Activated CD4-positive, alpha-beta memory T cell treated with anti-CD3 and anti-CD28 coated beads, Interleukin-2, amount 10 ng/mL, durations not matched to agents 7 days and 5 days (primary cell): ENCODE measurements at places on chromosomes 6 and 20.
A peak's percentile ranks its signal among the peaks of the same experiment; 100 is the strongest.

GRCh38 chr6:31655349-31656237 lies at the start of gene APOM:
Gene APOM, plus strand, starts transcription at chr6:31655894. Its CDS starts 73 bp downstream, at chr6:31655967.
- no peak for DNase-seq

DNA sequence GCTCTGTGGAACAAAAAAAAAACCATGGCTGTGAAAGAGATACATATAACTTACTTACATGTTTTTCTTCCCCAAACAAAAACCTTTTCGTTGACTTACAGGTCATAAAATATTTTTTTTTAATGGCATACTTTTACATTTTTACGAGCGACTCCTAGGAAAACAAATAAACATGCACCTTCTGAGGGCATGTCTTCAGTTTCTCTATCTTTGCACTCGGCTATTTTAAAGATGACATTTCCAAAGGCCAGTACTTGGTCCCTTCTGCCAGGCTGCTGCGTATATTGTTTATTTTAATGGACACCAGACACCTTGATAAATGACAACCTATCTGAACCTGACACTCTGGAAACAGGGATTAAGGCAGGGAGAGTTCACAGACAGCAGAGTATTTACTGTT lies 49.4 kb downstream of the PIGU start:
- DNase-seq: no peak

- no peak for DNase-seq
Observed at GRCh38 chr6:127918506-127919427, 17.9 kb upstream of the THEMIS start.

GRCh38 chr6:72783666-72784065 lies 161.8 kb downstream of the KCNQ5 start:
- no peak for DNase-seq

DNA sequence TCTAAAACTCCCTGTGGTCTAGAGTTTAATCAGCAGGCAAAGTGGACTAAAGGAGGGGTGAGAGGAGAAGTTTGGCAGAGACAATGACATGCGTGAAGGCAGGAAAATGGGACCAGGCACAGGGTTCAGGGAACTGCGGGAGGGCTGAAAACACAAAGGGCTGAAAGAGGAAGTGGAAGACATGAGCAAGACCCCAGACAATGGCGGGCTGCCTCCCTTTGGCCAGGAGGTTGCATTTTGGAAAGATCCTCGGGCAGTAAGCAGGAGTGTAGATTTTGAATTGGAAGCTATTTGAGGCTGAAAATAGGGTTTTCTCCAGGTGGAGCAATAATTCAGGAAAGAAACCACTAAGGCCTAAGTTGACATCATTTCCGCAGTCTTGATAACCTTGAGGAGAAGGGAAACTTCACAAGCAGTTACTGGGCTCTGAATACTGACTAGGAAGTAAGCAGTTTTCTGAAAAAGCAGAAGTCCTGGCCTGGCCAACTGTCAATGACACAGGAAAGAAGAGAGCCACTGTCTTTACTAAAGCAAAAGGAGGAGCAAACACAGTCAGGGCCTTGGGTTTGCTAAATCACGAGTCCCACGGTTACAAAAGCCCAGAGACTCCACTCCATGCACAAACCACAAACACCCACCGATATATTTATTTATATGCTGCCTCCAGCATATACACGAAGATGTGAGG lies 3.4 kb downstream of the LY86 start:
- no peak for DNase-seq

GRCh38 chr20:50077818-50078601 lies 34.9 kb downstream of the UBE2V1 start:
- no peak for DNase-seq

DNA sequence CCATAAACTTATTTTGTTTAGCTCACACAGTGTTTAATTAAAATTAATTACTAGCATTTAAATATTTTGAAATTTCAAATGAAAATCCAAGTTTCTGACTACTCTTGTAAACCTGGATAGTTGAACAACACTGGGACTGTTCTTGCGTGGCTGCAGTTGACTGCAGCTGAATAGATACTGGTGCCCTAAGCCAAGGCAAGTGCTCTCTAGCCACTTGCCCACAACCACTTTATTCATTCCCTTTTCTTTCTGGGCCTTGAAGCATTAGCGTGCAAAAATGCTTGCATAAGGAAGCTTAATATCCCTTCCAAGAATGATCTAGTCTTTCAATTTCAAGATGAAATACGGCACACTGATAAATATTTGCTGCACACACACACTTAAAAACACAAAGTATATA lies 676.0 kb upstream of the MARCKS start:
- no peak for DNase-seq

GRCh38 chr6:169174516-169175359 lies 78.9 kb downstream of the THBS2 start:
- DNase-seq: no peak

DNA sequence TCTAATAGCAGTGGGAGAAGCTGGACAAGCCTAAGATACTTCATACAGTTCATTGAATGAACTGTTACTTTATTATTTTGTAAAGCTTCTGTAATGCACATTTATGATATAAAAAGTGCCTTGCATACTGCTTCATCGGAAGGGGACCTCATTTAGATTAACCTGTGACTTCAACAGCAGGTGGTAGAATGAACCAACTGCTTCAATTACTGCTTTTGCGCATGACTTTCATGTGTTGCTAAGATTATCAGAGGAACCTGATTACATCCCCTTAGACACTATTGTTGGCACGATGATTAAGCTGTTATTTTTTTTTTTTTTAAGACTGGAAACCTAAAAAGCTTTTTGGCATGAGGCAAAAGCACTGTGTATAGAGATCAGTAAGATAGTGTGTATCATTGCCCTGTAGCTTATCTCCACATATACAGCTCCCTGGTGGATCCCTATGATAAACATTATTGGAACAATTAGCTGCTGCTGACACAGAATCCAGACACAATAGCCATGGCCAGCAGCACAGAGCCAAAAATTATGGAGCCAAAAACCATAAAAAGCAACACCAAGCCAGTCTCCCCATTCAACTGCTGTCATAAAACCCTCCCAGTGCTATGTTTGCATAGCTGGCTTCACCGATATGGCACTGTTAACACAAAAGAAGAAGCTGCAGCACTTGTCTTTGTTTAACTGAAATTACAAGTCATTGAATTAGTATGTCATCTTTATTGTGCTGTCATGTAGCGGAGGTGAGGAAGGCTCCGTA lies 731.6 kb upstream of the MMS22L start:
- DNase-seq: no peak

- peak; percentile 44 for DNase-seq
Observed at GRCh38 chr6:33277663-33278391, 904 bp downstream of the B3GALT4 start.

DNA sequence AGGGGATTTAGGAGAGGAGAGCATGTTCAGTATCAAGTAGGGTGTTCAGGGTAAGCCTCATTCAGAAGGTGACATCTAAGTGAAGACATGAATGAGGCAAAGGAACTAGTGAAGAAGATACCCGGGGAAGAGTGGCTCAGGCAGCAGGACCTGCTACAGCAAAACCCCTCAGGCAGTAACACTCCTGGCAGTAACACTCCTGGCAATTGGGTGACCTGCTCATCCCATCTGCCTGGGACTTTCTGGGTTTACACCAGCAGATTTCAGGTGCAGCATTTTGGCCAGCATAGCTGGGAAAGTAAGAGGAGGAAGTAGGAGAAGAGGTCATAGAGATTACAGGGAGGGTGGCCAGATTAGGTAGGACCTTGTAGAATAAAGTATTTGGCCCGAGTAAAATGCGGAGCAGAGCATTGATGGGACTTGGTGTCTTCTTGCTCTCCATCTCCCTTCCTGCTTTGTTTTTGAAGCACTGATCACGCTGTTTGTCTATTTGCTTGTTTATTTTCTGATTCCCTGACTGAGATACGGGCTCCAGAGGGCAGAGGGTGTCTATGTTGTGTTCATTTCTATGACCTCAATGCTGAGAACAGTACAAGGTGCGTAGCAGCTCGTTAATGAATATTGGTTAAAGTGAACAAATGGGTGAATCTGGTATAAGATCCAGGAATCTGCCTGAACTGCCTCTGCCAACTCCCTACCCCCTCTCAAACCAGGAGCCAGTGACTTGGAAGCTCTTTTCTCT lies 88.3 kb downstream of the IYD start:
- no peak for DNase-seq

DNA sequence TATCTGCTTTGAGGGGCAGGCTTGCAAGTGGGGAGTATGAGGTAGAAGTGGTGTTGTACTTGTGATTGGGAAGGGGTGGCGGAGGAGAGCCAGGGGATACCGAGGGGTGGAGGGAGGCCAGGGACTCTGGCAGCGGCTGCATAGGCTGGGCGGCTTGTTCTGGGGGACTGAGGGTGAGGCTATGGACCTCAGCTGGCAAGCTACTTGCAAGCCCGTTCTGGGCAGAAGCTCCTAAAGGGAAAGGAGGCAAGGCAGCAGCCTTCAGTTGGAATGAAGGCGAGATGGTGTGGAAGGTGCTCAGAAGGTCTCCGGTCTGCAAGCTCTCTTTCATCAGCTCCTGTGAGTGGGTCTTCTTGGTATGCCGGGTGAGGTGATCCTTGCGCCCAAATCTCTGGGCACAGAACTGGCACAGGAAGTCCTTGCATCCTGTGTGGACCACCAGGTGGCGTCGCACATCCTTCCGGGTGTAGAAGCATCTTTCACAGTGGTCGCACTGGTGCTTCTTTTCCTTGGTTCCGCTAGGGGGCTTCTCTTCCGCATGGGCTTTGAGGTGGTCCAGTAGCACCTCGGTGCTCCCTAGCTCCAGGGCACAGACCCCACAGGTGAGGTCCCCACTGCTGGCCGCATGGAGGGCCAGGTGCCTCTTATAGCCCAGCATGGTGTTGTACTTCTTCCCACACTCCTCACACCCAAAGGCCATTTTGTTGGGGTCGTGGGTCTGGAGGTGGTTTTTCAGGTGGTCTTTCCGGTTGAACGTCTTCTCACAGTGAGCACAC lies 66.0 kb downstream of the PLAGL1 start:
- peak; percentile 55 for DNase-seq

- DNase-seq: no peak
Observed at GRCh38 chr20:50911030-50911429, 20.2 kb downstream of the ADNP start.

DNA sequence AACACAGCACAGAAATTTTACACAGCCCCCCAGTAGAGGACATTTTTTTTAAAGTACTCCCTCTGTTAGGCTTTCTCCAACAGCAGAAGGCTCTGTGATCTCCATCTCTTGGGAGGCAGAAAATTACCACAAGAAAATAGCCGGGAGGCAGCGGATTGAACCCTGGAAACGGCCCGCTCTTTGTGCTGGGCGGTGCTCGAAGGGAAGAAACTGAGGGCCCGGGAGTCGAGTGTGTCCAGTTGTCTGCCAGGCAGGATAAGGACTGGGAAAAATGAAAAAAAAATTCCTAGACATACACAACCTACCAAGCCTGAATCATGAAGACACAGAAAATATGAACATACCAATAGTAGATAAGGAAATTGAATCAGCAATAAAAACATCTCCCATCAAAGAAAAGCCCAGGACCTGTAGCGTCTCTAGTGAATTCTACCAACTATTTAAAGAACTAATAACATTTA lies 31.5 kb downstream of the POM121L2 start:
- DNase-seq: no peak

- DNase-seq: no peak
Observed at GRCh38 chr6:25842526-25842925, 10.7 kb upstream of the SLC17A1 start.

DNA sequence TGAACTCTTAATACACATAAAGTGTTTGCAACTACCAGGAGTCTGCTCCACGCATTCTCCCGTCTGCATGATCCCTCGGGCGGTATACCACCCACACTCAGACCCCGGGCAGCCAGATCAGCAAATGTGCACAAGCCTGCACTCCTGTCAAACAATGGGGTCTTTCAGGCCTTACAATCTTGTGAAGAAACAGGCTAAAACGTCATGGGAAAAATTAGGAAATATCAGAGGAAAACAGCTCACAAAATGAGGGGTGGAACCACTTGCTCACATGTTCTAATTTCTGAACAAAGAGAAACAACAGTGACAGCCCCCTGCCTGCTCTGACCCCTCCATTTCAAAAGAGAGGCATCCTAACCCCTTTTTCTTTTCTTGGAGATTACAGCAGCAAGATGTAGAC lies 69.4 kb downstream of the BACH2 start:
- DNase-seq: no peak

GRCh38 chr6:80502871-80503270 lies 396.4 kb downstream of the BCKDHB start:
- no peak for DNase-seq

DNA sequence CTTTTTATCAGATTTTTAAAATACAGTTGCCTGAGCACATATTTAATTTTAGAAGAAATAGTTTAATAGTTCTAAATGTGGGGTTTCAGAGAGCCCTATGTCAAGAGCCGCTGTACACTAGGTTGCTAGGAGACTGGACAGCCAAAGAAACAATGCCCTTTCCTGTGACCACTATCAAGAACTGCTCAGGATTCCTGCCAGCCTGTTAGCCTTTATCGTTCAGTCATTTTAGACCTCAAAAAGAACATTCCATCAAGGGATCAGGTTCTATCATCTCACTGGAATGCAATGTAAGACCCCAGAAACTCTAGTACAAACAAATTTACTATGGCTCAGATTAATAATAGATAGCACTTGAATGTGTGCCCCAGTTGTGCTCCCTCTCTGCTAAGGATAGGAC lies 181.2 kb upstream of the CCN2 start:
- DNase-seq: no peak

DNA sequence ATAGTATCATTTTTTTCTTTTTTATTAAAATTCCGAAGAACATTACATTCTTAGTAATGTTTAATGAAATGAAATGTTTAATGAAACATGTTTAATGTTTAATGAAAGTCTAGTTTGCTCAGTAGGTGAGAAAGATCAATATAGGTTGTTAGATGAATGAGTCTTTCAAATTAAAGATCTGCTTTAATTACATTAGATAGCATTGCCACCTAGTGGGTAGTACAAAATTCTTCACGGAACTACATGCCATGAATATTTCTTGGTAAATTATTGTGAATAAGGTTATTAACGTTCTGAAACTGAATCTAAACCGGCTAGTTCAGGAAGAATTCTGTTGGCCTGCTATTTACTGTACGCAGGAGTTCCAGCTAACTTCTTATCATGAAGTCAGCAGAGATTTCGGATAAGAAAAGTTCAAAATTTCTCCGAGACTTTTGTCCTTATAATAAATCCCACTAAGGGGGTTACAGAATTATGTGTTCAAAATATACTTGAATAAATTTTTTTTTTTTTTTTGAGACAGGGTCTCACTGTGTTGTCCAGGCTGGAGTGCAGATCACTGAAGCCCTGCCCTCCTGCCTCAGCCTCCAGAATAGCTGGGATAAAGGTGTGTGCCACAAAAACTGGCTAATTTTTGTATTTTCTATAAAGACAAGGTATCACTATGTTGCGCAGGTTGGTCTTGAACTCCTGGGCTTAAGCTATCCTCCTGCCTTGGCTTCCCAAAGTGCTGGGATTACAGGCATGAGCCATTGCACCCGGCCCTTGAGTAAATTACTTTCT lies 7.9 kb upstream of the GMNN start:
- DNase-seq: no peak

GRCh38 chr20:35517125-35517524 lies 12.3 kb downstream of the C20orf173 start:
- DNase-seq: no peak

DNA sequence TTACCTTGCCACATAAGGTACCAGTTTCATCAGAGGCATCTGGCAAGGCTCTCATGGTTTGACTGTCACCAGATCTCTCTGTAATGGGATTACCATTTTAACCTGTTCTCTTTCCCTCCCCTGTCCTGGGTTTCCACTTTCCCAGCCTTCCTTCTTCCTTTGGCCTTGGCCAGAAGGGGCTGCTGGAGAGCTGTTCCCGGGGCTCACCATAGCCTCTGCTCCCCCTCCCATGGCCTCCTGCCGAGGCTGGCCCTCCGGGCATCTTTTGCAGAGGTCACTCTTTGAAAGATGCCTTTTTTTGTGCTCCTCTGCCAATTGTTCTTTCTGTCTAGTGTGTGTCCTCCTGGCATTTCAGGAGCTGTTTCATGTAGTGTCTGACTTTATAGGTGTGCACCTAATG lies 100.7 kb upstream of the SCP2D1 start:
- DNase-seq: no peak
